ENCODE measurements at places on chromosomes 7 and 10. TPM values are rescaled to one million over a fixed set of nuclear protein-coding genes. Genes with fewer than 3 reads are reported as not detected.

The C10orf62 gene
- total RNA-seq: not detected

The STK31 gene
- 1.2 TPM for total RNA-seq

The AKR1D1 gene
- not detected for total RNA-seq

The NHLRC2 gene
- total RNA-seq: 5.0 TPM

The PODXL gene
- total RNA-seq: 62.1 TPM

The MCM10 gene
- total RNA-seq: 27.1 TPM

The ANKRD61 gene
- 0.50 TPM for total RNA-seq

The RHOBTB1 gene
- total RNA-seq: 6.9 TPM

The GPC2 gene
- 1.1 TPM for total RNA-seq

The BET1 gene
- 25.7 TPM for total RNA-seq

The SFTPD gene
- 0.22 TPM for total RNA-seq

The CLEC2L gene
- total RNA-seq: not detected

The C10orf88 gene
- total RNA-seq: 5.0 TPM

The SCIN gene
- total RNA-seq: 0.49 TPM

The RAMP3 gene
- not detected for total RNA-seq

The MEST gene
- 39.6 TPM for total RNA-seq

The OPALIN gene
- total RNA-seq: not detected
